ENCODE measurements at places on chromosomes 13 and 19.

GRCh38 chr19:29841209-29841558, 29.4 kb downstream of the CCNE1 start:
- no peak for DNase-seq

DNA sequence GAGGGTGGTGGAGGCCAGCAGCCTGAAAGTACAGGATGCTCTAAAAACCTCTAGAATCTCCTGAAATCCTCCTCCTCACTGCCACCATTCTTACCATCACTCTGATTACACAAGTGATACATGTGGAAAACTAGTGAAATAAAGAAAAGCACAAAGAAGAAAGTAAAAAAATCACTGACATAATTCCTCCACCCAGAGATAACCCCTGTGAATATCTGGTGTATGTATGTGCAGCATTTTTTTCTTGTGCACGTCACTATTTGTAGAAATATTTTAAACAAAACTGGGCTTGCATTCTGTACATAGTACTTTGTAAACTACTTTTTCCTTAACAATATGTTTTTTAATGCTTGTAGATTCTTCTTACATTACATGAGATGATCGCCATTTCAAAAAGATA, 73.2 kb downstream of the CDADC1 start:
- DNase-seq = no peak

DNA sequence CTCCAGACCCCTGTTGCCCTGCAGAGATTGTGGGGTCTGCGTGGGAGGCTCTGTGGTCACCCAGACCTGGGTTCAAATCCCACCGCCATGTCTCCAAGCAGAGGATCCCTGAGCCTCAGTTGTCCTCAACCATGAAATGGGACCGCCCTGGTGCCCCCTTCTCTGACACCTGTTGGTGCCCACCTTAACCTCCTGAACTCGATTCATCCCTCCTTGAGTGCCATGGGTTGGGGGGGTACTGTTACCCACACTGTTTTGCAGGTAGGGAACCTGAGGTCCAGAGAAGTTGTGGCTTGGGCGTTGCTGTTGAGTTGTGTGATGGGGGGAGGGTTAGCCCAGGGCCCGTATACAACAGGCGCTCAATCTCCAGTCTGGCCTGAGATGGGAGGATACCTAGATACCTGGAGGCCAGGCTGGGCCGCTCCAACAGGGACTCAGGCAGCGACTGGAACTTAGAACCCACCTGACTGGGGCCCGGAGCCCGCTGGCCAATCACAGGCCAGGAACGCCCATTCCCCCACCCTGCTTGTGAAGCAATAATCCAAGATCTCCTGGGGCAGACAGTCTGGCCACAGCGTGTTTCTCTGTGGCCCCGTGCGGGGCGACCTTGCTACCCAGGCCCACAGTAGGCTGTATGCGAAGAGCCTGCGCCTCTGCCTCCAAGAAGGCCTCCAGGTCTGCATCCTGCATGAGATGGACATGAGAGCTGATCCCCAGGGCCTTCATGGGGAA, 2.8 kb downstream of the ARID3A start:
- DNase-seq = no peak

DNA sequence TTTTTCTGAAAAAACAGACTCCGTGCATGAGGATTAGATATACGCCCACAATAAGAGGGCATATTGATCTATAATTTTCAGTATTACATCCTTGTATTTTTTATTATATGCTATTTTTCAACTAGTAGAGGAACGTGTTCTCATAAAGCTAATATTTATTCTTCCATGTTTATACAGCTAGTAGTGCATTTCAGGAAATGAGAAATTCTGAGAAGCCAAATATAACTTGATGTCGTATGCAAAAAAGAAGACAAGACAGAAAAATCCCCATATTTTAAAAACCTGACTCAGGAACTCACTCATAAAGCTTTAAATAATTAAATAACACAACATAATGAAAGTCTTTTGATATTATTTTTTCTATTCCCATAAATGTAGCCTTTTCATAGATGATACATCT, 308.6 kb downstream of the ENOX1 start:
- DNase-seq = no peak

DNA sequence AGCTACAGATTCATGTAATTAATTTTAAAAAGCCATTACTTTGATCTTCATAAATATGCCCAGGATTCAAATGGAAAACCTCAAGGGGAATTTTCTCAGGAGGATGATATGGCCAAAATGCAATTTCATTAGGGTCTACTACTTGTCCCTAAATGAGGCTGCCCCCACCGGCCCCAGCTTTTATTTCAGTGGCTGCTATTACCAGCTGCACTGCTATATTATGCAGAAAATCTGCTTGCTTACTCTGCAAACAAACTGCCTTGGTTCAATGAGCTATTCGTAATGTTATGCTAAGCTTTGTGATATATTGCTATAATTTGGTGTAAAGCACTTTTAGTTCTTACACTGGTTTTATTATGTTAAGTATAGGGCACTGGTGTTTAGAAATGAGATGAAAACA, 137.3 kb upstream of the TMTC4 start:
- no peak for DNase-seq
